ENCODE measurements at places on chromosomes 5 and 9. TPM values are rescaled to one million over a fixed set of nuclear protein-coding genes. Genes with fewer than 3 reads are reported as not detected.

DNA sequence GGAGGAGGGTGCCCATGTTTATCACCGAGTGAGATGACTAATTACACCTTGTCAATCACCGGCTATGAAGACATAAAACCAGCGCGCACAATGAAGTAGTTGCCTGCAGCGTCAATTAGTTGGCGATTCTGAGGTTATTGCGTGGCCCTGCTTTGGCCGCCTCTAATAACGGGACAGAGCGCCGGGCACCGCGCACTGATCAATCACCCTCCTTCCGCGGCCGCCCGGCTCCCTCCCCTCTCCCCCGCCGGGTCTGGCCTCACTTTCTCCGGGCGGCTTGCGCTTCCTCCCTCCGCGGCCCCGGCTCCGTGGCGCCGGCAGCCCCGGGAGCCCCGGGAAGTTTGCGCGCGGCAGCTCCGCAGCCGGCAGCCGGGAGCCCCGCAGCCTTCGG, 3.3 kb upstream of the LHX2 start:
- DNase-seq, result no peak

Gene SLC23A1
- 0.82 TPM for polyA plus RNA-seq

Gene DDX4
- 0.05 TPM for polyA plus RNA-seq

GRCh38 chr9:116369706-116370105, 216.1 kb downstream of the PAPPA start:
- no peak for DNase-seq

- no peak for DNase-seq
Observed at GRCh38 chr5:172769342-172769615, 1.7 kb downstream of the DUSP1 start.

Gene SLC27A6
- polyA plus RNA-seq, result 2.5 TPM

DNA sequence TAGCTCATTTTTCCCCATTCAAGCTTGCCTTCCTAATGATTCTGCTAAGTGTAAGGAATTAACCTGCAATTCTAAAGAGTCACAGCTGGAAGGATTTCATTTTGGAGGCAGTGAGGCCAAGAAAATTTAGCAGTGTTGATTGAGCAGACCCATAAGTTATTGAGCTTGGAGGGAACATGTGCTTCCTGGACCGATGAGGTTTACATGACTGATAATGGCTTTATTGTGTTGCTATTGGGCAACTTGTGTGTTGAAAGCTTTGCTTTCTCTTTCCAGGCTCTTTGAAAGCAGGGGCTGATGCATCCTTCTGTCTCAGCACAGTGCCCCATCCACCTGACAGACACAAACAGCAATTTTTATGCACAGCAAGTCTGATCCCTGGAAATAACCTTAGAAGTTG, 398.9 kb upstream of the PCSK5 start:
- no peak for DNase-seq

GRCh38 chr5:168780888-168781287, 201.7 kb upstream of the PANK3 start:
- no peak for DNase-seq

Gene CCL27
- 0.57 TPM for polyA plus RNA-seq

DNA sequence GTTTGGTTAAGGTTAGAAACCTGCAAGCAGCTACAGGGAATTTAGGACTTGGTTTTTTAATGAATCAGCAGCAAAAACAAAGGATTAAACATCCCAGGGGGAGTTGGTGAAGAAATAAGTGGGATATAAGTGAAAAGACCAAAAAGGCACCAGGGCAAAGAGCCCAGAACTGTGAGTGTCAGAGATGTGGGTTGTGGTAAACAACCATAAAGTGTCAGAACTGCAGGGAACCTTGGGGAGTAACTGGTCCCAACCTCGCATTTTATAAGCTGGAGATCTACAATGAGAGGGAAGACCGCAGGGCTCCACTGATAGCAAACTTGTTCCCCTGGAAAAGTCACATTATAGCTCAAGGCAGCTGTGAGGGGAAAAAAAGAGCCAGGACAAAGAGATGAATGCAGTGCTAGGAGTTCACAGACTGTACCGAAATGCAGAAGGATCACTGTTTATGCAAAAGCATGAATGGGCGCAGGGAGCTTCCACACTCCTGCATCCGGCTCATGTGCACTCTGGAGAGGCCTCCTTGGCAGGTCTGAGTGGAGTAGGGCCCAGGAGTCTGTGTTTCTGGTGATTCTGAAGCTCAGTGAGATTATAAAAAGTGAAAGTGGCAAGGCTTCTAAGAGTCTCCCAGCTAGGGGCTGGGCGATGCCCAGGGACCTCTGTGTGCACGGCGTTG, 156.3 kb downstream of the GOLPH3 start:
- peak; percentile 33 for DNase-seq

Gene PCDHGA6
- polyA plus RNA-seq, result 2.5 TPM

- no peak for DNase-seq
Observed at GRCh38 chr9:136554870-136555269, 9.0 kb upstream of the NOTCH1 start.

Gene HRH2
- 1.00 TPM for polyA plus RNA-seq

Gene MROH2B
- 0.07 TPM for polyA plus RNA-seq

- DNase-seq, result peak; percentile 63
Observed at GRCh38 chr9:128420651-128421481, at the start of gene CERCAM. Gene CERCAM, plus strand, starts transcription at chr9:128420857. Its CDS starts 21 bp downstream, at chr9:128420878.

DNA sequence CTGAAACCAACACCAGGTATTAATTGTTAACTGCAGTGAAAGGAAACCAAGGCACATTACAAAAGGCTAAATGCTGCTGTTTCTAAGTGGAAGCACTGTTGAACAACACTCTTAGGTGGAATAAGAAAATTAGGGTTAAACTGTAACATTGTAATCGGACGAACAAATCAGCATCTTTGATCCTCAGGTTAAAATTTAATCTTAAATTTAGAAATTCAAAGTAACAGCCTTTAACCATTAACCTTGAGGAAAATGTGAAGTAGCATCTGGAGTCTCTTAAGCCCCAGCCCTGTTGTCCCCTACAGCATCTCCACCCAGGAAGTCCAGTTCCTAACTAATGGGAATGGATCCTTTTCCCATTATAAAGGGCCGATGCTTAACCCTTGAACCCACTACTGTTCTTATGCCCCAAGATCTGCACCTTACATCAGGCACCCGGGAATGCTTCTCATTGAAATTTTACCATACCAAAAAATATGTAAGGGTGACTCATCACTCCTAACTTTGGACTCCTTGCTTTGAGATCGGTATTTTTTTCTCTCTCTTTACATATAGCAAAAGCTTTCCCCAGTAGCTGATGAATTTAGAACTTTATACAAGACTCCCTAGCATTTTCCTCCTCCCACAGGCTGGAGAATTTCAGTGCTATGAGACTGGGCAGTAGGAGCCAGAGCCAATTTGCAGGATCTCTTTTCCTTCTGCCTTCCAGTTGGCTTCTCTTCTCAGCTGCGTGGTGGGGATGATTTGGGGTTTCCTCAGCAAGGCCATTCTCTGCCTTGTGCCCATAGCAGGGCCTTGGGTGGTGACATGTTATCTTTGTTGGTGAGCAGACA, 32.0 kb upstream of the ITGA2 start:
- no peak for DNase-seq

DNA sequence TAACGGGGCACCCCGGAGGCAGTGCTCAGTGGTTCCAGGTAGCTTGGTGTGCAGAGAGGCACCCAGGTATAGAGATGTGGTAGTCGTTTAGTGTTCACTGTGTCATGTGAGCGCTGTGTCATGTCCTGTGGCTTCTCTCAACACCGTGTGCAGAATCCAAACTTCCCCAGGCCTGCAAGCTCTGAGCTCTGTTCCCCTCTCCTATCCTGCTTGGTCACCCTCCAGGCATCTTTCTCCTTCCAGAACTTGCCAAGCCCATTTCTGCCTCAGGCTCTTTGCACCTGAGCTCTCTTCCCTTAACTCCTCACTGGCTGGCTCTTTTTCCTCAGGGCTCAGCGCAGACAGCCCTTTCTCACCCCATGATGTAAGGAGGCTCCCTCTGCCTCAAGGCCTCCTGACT, 64.8 kb downstream of the CARTPT start:
- DNase-seq, result no peak

GRCh38 chr9:36765468-36766341, 193.0 kb downstream of the MELK start:
- peak; percentile 22 for DNase-seq

GRCh38 chr5:148090146-148090772, 26.5 kb downstream of the SPINK5 start:
- DNase-seq, result no peak

Gene EMB
- 1.7 TPM for polyA plus RNA-seq

DNA sequence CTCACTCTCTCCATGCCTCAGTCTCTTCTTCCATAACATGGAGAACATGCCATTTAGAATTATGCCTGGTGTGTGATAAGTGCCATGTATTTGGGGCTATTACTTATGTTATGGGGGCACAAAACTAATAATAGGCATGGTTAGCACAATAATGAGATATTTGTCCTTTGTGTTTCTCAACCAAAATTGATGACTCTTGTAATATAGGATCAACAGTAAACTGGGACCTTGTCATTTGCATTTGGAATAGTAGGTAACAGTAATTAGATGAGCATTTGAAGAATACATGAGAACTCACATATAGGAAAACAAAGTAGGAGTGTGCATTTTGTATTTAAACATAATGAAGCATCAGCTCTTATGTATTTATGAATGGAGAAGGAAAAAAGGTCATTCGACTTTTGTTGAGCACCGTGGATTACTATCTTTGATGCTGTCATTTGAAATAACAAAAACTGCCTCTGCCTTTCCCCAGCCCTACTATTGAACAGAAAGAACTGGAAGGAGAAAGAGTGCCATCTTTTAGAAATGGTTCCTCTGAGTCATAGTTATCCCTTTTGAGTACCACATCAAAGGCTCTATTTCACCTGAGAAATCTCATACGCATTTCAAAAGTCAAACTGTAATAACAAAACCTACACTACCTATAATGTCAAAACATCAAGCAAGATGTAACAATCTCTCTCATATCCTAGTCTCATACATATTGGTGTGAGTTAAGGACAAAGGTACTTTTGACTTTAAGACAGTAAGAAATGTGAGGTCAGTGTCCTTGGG, 655.2 kb downstream of the PDE4D start:
- no peak for DNase-seq

GRCh38 chr5:52378237-52378636, 409.5 kb upstream of the ITGA1 start:
- DNase-seq, result no peak

Gene EIF4E1B
- polyA plus RNA-seq, result not detected

All from muscle of arm (tissue), 14 donors.